ENCODE measurements at places on chromosomes 3 and 15.
A peak's percentile ranks its signal among the peaks of the same experiment; 100 is the strongest.

DNA sequence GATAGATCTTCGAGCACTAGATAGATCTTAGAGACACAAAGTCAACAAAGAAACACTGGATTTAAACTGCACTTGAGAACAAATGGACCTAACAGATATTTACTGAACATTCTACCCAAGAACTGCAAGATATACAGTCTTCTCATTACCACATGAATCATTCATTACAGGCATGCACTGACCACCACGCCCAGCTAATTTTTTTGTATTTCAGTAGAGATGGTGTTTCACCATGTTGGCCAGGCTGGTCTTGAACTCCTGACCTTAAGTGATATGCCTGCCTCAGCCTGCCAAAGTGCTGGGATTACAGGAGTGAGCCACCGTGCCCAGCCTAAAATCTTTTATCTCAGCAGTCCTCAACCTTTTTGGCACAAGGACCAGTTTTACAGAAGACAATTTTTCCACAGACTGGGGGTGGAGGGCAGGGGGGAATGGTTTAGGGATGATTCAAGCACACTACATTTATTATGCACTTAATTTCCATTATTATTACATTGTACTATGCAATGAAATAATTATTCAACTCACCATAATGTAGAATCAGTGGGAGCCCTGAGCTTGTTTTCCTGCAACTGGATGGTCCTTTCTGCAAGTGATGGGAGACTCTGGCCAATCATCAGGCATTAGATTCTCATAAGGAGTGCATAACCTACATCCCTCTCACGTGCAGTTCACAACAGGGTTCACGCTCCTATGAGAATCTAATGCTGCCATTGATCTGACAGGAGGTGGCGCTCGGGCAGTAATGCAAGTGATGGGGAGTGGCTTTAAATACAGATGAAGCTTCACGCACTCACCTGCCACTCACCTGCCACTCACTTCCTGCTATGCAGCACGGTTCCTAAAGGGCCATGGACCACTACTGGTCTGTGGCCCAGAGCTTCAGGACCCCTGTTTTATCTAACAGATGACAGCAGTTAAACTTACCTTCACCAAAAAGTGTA is 21.7 kb downstream of the CSNK1G1 start:
- DNase-seq, result no peak

DNA sequence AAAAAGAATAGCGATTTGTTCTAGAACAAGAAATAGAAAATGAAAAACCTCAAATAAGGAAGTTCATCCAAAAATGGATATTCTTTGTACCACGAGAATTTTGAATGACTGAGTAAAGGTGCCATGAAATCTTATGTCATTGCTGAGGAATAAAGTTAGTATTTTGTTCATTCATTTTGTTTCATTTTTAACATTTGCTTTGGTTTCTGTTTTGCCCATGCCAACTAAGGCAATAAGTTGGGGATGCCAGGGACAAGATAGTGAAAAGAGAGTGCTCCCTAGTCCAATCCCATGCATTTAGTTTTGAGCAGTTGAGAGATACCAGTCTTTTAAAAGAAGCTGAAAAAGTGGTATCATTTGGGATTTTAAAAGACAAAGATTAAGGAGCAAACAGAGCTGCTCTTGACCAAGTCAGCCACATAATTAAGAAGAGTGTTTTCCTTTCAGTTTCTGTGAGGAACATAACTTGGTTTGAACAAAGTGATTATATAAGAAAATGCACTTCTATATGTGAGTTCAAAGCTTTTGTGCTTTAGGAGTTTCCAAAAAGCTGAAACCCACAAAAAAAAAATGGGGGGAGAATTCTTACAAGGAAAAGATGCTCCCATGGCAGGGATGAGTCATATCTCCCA is 201.4 kb downstream of the PLOD2 start:
- DNase-seq, result no peak

- DNase-seq, result no peak
These were observed 369.3 kb upstream of the TRIM42 start for GRCh38 chr3:140308535-140308934.

GRCh38 chr15:98923171-98923570 is 84.4 kb downstream of the PGPEP1L start:
- no peak for DNase-seq

DNA sequence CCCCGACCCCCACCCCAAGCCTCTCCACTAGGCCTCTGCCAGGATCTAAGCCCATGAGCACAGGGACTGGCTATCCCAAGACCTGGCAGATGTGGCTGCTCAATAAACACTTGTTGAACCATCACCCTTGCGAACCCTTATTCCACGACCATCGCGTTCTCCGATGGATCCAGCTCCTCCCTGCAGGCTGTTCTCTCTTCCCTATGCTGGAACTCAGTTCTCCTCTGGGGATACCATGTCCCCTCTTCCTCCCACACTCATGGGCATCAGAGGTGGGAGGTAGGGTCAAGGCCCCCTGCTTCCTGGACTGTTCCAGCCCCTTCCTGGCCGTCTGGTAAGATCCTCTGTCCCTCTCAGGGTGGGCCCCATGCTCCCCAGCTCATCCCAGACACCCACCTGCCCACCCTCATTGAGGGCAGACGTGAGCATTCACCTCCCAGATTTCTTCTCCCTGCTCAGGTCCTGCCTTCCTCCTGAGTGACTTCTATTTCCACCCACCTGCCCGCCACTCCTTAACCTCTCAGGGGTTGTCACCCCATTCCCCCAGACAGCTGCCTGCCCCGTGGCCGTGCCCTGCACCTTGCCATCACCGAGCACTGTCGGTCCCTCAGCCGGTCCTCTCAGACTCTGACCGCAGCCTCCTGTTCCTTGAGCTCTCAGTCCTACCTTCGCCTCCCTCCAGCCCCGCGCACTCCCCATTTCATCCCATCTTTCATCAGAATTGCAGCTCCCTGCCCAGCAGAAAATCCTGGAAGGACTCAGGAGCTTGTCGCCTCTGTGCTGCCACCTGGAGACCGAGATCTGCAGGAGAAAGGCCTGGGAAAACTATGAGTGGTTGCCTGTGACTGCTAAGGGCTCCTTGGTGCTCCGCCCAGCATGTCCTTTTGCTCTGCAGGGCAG is 42.0 kb downstream of the PML start:
- peak; percentile 13 for DNase-seq

GRCh38 chr3:16423298-16423697 is 90.2 kb downstream of the RFTN1 start:
- DNase-seq, result no peak

DNA sequence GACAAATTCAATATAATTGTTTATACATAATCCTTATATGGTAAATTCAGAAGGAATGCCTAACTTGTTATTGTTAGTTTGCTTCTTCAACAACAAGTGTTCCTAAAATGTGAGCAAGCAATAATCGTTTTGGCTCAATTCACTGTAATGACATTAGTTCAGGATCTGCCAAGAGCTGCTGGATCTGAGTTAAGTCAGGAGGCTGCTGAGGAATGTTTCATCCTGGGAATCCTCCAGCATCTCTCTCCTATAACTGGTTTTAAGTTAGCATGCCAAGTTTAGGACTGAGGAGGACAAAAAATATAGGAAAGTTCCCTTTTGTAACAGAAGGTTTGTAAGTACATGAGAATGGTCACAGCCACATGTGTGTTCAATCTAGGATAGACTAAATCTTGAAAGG is 4.9 kb upstream of the GTF2A2 start:
- DNase-seq, result no peak

DNA sequence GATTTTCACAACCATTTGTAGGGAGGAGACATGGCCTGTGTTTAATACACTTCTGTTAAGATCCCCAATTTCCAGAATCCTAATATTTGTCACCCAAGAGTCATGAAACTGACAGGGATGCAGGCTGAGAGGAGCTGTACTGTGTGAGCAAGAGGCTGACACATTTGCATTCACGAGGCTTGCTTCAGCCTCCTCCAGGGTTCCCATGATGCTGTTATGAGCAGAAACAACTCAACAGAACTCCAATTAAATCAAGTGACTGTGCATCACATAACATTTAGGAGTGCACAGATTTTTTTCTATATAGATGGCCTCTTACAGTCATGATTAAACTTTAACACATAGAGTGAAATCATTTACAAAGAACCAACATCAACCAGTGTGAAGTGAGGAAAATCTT is 292.3 kb upstream of the STT3B start:
- DNase-seq, result no peak

GRCh38 chr15:58498821-58499580 is 67.2 kb downstream of the LIPC start:
- no peak for DNase-seq

DNA sequence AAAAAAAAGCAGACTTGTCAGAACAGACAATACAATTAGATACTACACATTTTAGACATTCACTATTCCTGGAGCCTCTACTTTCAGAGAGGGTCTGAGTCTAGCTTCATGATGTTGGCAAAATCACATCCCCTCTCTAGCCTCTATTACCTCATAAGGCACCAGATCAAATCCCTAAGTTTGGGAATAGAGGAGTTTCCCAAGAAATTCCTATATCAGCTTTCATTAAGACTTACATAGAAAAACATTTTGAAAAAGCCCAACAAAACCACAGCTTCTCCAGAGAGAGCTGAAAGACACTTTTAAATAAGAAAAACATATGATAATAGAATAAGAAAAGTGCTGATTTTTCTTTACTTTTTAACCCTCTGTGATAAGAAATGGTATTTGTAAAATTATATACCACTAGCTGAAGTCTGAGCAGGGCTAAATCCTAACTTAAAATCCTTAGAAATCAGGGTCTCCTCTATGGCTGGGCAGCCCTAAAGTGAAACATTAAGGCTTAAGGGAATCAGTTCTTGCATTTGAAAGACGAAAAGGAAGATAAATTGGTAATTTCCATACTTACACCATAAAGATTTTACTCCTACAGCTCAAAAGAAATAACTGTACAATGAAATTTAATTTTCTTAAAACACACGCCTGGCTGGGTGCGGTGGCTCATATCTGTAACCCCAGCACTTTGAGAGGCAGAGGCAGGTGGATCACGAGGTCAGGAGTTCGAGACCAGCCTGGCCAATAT is 4.3 kb downstream of the TBC1D2B start:
- no peak for DNase-seq

DNA sequence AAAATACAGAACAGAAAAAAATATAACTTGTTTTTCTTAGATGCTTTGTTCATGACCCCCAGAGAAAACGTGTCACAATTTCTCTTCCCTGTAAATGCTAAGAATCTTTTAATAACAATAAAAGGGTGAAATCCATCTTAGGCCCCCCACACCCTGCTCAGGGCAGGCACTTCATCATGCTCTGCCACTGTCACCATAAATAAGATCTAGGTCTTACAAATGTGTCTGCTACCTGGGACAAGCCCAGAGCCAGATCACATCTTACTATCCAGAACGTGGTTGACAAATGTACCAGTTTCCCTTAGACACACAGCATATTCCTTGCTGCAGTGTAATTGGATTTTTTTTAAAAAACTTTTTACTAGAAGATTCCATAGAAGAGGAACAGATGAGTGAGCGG is 795.4 kb downstream of the AGBL1 start:
- DNase-seq, result no peak

DNA sequence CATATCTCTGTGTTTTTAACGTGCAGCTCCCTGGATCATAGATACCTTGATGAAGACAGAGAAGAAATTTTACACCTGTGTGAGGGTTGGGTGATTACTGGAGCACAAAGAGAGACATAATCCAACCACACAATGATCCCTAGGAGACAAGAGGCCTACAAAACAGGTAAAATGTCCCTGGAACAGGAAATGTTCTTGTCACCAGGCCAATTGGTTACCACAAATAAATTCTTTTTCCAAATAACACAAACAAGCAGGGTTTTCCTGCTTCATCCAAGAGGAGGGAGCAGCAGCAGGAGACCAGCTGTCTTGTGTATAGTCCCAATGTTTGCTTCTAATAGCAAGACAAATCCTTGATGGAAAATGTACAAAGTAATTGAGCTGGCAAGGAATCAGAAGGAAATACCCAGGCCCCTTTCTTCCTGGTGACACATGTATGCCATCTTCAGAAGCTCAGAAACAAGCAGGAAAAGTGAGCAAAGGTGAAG is 1.4 kb downstream of the MGLL start:
- DNase-seq, result no peak

DNA sequence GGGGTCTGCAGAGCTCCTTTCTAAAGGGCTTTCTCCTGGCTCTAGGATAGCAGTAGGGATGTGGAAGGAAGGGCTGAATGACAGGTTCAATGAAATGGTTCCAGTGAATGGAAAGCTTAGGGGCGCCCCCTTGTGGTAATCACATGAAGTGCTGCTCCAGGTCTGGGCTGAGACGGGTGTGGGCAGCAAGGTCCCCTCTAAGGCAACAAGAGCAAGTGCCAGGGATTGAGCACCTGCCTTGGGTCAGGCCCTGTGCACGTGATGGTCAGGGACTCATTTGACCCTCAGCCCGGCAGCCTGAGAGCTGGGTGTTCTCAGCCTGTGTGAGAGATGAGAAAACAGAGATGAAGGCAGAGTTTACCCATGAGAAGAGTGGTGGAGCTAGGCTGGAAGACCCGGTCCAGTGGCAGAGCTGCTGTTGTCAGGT is 12.1 kb upstream of the CX3CR1 start:
- DNase-seq, result peak; percentile 18

GRCh38 chr15:85689729-85690128 is 105.0 kb downstream of the KLHL25 start:
- DNase-seq, result peak; percentile 44

DNA sequence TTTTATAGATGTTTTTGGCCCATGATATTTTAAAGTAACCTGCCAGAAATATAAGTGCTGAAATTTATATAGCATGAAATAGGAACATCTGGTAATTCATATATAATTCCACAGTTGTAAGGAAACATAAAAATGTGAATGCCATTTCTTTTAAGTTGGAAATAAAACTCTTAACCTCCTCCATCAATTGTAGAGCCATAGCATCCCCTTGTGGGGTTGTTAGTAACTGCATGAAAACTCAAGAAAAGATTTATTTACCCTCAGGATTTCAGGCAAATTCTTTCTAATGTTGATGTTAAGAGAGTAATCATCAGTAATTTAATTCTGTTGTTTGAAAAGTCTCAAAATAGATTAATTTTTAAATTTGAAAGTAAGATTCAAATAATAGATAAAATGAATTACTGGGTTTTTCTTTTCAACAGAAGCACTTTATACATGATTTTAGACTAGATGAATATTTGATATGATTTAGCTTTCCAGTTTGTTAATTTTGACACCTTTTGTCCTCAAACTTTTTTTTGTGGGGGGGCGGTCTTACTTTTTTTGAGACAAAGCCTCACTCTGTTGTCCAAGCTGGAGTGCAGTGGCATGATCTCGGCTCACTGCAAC is 74.7 kb downstream of the RASA2 start:
- DNase-seq, result no peak

GRCh38 chr3:42148086-42148848 is 57.1 kb downstream of the TRAK1 start:
- DNase-seq, result no peak
